LNCaP clone FGC (cell line): ENCODE measurements at places on chromosomes 12 and 14.

DNA sequence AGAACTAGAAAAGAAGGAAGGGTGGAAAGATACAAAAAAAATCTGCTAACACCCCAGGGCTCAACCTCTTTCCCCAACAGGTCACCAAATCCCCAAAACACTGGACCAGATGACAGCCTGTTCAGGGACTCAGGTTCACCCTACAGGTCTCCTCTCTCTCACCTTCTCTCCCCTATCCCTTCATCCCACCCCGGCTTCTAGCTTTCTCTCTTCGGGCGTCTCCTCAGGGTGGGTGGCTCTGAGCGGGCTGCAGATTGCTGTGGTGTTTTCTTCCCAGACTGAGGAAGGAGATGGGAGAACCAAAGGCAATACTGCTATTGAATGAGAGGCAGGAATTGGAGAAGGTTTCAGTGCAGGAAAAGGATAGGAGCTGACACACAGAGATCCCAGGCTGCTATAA is 39.3 kb downstream of the ANO2 start:
- no peak for DNase-seq

GRCh38 chr14:80536456-80536855 is 325.2 kb upstream of the DIO2 start:
- no peak for DNase-seq

GRCh38 chr14:76882651-76883050 is 56.4 kb downstream of the LRRC74A start:
- no peak for DNase-seq

DNA sequence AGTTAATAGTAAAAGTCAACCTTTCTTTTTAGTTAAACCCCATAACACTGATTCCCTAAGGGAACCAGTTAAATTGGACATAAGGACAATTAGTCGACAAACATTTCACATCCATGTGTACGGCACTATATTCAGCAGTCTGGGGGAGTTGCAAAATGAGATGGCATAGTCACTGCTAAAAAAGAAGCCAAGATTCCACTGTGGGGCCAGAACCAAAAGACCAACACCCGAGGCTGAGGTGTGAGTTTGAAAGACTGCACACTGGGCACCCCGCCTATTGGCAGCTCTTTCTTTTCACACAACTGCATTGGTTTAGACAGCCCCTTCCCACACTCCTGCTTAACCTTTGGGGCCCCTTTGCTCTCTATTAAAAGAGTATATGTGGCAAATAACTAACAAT is 16.7 kb downstream of the SETD3 start:
- no peak for DNase-seq

DNA sequence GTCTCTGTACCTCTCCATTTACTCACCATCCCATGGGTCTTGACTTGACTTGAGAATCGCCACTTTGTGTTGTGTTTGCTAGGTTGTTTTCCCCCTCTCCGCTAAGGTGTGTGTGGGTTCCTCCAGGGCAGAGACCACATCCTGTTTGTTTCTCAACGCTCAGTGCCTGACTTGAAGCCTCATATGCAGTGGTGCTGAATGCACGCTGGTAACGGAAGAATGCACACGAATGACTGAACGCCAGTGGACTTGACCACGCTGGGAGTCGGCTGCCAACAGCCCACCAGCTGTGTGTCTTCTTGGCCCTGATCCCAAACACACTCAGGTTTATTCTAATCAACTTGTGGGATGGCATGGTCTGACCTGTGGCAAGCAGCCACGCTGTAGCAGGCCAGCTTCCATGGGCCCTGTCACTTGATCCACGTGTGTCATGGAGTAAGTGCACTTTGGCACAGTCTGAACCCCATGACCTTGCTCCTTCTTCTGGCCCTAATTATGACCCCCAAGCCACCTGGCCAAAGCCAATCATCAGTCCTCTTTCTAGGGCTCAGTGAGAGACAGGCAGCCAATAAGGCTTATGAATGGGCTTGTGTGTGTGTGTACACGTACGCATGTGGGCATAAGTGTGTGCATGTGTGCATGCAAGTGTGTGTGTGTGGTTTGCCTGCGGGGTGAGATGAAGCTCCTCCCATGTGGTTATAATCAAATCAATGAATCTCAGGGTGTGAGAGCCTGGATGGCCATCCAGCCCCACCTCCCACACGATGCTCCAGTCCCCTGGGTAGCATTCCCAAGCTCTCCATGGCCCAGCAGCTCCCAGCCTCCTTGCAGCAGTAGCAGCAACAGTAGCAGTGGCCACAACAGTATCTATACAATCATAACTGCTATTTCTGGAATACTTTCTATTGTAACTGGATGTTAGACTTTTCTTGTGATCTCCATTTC is 6.4 kb upstream of the TC2N start:
- no peak for DNase-seq

GRCh38 chr14:102154821-102155549 is 15.3 kb downstream of the WDR20 start:
- DNase-seq, result no peak

GRCh38 chr12:51428256-51428655 is 3.6 kb downstream of the SLC4A8 start:
- no peak for DNase-seq

DNA sequence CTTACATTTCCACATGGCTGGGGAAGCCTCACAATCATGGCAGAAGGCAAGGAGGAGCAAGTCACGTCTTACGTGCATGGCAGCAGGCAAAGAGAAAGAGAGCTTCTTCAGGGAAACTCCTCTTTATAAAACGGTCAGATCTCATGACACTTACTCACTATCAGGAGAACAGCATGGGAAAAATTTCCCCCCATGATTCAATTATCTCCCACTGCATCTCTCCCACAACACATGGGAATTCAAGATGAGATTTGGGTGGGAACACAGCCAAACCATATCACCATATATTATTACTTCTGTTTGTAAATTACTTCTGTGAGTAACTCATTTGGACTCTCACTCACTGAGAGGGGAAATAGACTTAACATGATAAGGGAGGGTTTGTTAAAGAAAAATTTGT is 1496.8 kb upstream of the TMEM132C start:
- no peak for DNase-seq
